Left renal pelvis (tissue), 4 donors: ENCODE measurements at places on chromosomes 12 and 14. TPM values are rescaled to one million over a fixed set of nuclear protein-coding genes. Genes with fewer than 3 reads are reported as not detected.

The TEX52 gene
- polyA plus RNA-seq = 2.6 TPM

The COL2A1 gene
- polyA plus RNA-seq = 58.9 TPM

The CCDC63 gene
- polyA plus RNA-seq = not detected

The OR6C3 gene
- polyA plus RNA-seq = not detected

The GON7 gene
- polyA plus RNA-seq = 20.0 TPM

The HOXC12 gene
- not detected for polyA plus RNA-seq

The CCDC38 gene
- not detected for polyA plus RNA-seq

The PTPN21 gene
- 38.6 TPM for polyA plus RNA-seq

The CAPS2 gene
- 8.3 TPM for polyA plus RNA-seq

The CEBPE gene
- 0.50 TPM for polyA plus RNA-seq

The GABARAPL1 gene
- 74.3 TPM for polyA plus RNA-seq

The FGF23 gene
- not detected for polyA plus RNA-seq

The SERPINA3 gene
- 0.59 TPM for polyA plus RNA-seq

The DACT1 gene
- 31.8 TPM for polyA plus RNA-seq

The SAMD15 gene
- 9.6 TPM for polyA plus RNA-seq

The LBHD2 gene
- polyA plus RNA-seq = not detected

The SLCO1B3 gene
- polyA plus RNA-seq = not detected

The EFS gene
- 53.3 TPM for polyA plus RNA-seq

The CCNT1 gene
- 31.6 TPM for polyA plus RNA-seq

The SEC23A gene
- polyA plus RNA-seq = 70.5 TPM

The OLR1 gene
- 0.61 TPM for polyA plus RNA-seq

The RERGL gene
- polyA plus RNA-seq = 8.8 TPM

The B4GALNT3 gene
- 22.2 TPM for polyA plus RNA-seq

The HOXC5 gene
- polyA plus RNA-seq = 3.5 TPM

The KRT86 gene
- 0.09 TPM for polyA plus RNA-seq

The NOS1 gene
- polyA plus RNA-seq = 0.63 TPM

The DCN gene
- polyA plus RNA-seq = 866 TPM

The MSRB3 gene
- polyA plus RNA-seq = 42.5 TPM

The GNPTAB gene
- 35.8 TPM for polyA plus RNA-seq

The MGAT4C gene
- polyA plus RNA-seq = 7.2 TPM

The FAIM2 gene
- 35.7 TPM for polyA plus RNA-seq

The P2RX2 gene
- polyA plus RNA-seq = 0.64 TPM

The HPD gene
- polyA plus RNA-seq = 4.5 TPM

The LMO3 gene
- polyA plus RNA-seq = 6.5 TPM

The KRT82 gene
- polyA plus RNA-seq = not detected

The CTDSP2 gene
- polyA plus RNA-seq = 235 TPM
